ENCODE measurements at places on chromosomes 4 and X.

DNA sequence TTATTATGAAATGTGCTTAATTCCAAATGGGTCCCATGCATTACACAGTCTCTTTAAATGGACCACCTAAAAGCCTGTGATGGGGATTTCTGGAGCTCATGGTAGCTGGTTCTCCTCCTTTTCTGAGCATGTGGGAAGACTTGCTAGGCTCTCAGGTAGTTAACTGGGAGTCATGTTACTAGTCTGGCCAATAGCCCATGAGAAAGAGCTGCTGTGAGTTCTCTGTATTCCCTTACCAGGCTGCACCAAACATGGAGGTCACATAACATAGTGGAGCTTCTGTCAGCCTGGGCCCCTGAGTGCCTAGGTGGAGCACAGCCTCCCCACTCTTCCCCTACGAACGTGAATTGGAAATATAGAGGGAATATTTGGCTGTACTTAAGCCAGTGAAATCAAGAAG, 198.4 kb downstream of the MAML3 start:
- DNase-seq: no peak

DNA sequence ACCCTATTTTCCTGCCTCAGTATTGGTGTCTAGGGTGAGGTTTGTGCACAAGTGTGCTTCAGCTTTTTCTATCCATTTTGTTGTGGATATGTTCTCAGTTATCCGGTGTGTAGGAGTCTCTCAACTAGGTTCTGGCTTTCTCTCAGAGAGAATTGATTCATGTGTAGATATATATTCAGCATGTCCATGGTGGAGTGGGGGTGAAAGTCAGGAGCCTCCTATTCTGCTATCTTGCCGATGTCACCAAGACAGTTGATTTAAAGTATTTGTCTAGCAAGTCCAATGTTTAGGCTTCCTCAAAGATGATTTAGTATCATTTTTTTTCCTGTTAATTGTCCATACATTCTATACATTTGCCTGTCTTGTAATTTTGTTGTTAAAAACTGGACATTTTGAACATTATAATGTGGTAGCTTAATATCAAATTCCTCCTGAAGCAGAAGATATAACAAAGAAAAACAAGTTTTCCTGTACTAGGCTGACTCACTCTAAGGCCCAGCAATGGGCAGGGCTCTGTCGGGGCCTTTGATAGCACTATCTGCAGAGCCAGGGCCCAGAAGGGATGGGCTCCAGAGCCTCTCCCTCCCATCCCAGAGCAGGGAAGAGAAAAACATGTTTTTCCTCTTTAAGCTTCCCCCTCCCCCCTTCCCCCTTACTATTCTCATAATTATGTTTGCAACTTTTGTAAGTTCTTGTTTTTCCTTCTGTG, 37.6 kb downstream of the GLUD2 start:
- DNase-seq: no peak

GRCh38 chrX:19085666-19086065, 36.6 kb downstream of the ADGRG2 start:
- DNase-seq: no peak

DNA sequence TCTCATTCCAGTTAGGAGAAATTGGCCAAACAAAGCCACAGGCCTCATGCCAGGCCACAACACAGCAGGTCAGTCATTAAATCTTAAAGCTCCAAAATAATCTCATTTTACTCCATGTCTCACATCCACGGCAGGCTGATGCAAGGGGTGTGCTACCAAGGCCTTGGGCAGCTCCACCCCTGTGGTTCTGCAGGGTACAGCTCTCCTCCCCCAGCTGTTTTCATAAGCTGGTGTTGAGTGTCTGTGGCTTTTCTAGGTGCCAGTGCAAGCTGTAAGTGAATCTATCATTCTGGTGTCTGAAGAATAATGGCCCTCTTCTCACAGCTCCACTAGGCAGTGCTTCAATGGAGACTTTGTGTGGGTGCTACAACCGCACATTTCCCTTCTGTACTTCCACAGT, 949.2 kb downstream of the TECRL start:
- DNase-seq: no peak

DNA sequence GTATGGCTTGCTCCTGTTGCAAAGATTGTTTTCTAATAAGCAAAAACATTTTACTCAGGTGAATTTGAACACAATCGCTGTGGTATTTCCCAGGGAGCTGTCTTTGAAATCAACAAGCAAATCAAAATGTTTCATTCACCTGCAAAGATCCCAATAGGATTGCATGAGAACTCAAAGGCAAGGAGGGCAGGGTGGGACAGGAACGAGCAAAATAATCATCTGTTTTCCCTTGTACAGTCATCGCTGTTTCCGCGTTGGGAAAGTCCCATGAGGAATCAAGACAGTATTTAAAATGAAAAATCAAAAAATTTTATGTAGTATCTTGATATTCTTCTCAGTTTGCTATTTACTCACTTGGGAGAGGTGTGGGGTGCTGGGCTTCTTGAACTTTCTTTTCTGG, 198.8 kb downstream of the STIM2 start:
- DNase-seq: no peak

- DNase-seq: no peak
These were observed 24.0 kb upstream of the SGMS2 start for GRCh38 chr4:107800706-107801105.

GRCh38 chr4:48642421-48643374, 137.4 kb downstream of the FRYL start:
- DNase-seq: no peak

GRCh38 chr4:63693321-63693720, 715.9 kb downstream of the TECRL start:
- no peak for DNase-seq

DNA sequence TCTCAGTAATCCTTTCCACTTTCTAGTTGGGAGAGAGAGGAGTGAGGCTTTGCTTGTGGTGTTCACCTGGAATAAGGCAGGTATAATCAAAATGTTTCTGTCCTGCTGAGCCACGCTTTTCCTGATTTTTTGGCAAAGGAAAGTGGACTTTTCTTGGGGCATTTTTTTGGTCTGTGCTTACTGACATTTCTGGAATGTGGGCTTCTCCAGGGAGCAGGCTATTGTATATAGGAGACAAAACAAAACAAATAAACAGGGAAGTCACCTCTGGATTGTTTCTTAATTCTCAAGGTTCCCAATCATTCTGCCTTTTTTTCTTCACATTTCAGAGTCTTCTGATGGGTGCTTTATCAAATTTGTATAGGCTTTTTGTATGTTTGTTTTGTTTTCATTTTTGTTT, 25.7 kb upstream of the RP2 start:
- DNase-seq: no peak

Data from CD4-positive, alpha-beta T cell treated with Interleukin-17A for 4 hours (primary cell).